ENCODE measurements at places on chromosomes 7 and 10.

- no peak for DNase-seq
Measured at GRCh38 chr7:139683137-139683921, 94.5 kb downstream of the HIPK2 start.

DNA sequence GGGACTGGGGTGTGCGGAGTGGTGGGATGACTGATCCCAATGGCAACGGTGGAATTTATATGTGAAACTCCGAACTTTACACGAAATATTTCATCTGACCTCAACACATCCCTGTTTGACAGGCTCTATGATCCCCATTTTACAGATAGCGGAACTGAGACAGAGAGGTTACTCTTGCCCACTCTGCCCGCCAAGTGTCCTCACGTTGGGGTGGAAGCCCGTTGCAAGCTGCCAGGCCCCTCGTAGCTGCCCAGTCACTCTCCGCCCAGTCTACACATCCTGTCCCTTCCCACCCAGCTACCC, 397 bp upstream of the NFE2L3 start:
- no peak for DNase-seq

GRCh38 chr10:65358565-65358964, 1567.3 kb upstream of the LRRTM3 start:
- DNase-seq = no peak

- DNase-seq = peak; percentile 95
Measured at GRCh38 chr10:133457100-133457841, 3.5 kb downstream of the SCART1 start.

Measured in vagina (tissue), 2 donors.